ENCODE measurements at places on chromosomes 3 and 15. TPM values are rescaled to one million over a fixed set of nuclear protein-coding genes. Genes with fewer than 3 reads are reported as not detected.

CCR3 gene
- not detected for total RNA-seq

KBTBD13 gene
- total RNA-seq, result not detected

SH2D7 gene
- not detected for total RNA-seq

SCAANT1 gene
- total RNA-seq, result not detected

LMLN gene
- total RNA-seq, result 10.5 TPM

DLEC1 gene
- total RNA-seq, result 0.33 TPM

TEX55 gene
- total RNA-seq, result not detected

ESYT3 gene
- 3.6 TPM for total RNA-seq
